Activated CD8-positive, alpha-beta memory T cell treated with anti-CD3 and anti-CD28 coated beads, Interleukin-2, amount 10 ng/mL, durations not matched to agents 7 days and 5 days (primary cell): ENCODE measurements at places on chromosomes 6 and 20.

DNA sequence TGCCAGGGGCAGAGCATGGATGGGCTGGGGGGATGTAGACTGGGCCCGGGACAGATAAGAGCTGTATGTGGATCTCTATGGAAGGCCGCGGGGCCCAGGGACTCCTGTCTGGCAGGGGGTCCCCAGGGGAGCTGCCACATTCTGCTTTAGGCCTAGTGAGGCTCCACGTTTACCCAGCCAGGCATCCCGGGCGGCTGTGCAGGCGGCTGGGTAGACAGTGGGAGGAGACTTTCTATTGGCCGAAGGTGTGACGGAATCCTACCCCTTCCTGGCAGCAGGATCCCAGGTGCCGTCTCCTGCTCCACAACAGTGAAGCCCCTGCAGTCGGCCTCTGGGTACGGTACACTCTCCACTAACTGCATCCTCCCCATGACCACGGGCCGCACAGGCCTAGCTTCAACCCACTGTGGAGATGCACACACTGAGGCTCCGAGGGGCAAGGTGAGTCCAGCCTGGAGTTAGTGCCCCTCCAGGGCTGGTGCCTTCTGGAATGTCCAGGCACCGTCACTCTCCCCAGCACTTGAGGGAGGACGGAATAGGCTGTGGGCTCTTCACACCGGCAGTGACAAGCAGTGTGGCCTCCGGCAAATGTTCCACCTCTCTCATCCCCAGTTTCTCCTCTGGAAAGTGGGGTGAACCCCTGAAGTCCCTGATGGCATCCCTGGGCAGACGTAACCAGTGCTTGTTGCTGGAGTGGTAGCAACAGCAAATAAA, 36.8 kb upstream of the ZBP1 start:
- peak; percentile 34 for DNase-seq

GRCh38 chr6:12605888-12606345, 110.7 kb upstream of the PHACTR1 start:
- DNase-seq: peak; percentile 62

- DNase-seq: no peak
These were observed 44.0 kb upstream of the COL21A1 start for GRCh38 chr6:56291302-56291917.

- no peak for DNase-seq
These were observed 29.2 kb downstream of the SGK1 start for GRCh38 chr6:134288538-134289203.

DNA sequence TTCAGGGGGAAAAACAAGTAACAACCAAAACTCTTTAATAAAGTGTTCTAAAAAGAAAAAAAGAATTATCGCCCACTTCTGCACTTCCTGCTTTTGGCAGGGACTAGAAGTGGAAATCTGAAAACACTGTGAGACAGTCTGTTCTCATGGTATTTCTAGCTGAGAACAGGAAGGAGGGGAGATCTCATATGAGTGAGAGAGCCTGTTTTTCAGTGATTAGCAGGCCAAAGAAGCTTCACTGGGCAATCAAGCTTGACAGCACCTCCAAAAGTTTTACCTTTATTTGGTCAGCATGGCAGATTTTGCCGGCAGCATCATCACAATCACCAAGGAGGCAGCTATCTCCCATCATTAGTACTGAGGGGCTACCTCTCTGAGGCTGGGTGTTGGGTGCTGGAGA, 79.5 kb upstream of the ATXN1 start:
- DNase-seq: no peak

DNA sequence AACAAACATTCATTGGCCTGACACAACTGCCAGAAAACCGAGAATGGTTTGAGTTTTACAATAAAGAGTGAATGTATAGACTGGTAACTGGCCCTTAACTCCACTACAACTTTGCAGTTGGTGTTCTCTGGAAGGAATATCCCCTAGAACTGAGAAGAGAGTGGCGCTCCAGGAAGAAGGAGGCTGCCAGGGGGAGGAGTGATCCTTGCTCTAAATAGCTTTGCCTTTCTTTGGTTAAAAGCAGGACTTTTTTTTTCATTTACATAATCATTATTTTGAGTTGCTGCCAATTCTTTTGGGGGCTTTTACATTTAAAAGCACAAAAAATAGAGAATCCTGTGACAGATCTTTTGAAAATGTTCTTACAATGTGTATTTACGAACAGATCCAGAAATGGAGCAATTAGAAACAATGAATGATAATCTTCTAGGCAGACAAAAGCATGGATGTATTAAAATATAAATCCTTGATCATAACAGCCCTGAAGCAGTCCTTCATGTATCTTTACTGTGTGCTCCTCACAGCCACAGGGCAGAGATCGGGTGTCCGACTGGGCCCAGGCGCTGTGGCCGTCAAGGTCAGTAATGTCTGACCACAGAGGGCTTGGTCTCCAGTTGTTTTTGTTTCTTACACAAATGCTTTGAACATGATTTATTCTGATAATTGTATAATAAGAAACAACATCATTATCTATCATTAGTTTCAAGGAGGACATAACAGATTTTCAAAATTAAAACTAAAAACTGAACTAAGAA, 612.2 kb downstream of the HDGFL1 start:
- no peak for DNase-seq

GRCh38 chr6:50818020-50818419, 651 bp upstream of the TFAP2B start:
- DNase-seq: no peak

- DNase-seq: no peak
These were observed 68.8 kb downstream of the AGPAT4 start for GRCh38 chr6:161204866-161205557.
